Effector CD4-positive, alpha-beta T cell (primary cell): ENCODE measurements at places on chromosomes 2 and 18.

DNA sequence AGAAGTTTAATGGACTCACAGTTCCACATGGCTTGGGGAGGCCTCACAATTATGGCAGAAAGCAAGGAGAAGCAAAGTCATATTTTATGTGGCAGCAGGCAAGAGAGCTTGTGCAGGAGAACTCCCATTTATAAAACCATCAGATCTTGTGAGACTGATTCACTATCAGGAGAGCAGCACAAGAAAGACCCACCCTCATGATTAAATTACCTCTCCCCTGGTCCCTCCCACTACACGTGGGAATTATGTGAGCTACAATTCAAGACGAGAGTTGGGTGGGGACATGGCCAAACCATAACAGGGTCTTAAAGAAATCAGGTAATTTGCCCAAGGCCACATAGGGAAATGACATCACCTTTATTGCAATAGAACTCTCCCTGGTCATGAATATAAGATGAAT, 1073.3 kb upstream of the ACVR2A start:
- DNase-seq, result no peak

DNA sequence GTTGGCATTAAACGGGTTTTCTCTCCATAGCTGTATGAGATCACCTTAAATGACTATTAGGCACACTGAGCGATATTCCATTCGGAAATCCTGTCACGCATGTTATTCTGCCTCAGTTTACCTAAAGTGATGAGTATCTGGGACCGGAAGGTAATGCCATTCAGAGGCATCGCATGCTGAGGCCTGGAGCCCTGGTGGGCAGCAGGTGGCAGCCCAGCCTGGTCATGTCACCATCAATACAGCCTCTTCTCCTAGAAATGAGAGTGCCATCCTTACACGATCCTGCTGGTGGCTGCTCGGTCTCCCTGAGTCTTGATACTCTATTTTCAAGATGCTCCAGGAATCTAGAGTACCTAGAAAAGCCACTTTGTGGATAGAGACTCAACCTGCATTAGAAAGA, 119.8 kb downstream of the EIPR1 start:
- DNase-seq, result no peak

DNA sequence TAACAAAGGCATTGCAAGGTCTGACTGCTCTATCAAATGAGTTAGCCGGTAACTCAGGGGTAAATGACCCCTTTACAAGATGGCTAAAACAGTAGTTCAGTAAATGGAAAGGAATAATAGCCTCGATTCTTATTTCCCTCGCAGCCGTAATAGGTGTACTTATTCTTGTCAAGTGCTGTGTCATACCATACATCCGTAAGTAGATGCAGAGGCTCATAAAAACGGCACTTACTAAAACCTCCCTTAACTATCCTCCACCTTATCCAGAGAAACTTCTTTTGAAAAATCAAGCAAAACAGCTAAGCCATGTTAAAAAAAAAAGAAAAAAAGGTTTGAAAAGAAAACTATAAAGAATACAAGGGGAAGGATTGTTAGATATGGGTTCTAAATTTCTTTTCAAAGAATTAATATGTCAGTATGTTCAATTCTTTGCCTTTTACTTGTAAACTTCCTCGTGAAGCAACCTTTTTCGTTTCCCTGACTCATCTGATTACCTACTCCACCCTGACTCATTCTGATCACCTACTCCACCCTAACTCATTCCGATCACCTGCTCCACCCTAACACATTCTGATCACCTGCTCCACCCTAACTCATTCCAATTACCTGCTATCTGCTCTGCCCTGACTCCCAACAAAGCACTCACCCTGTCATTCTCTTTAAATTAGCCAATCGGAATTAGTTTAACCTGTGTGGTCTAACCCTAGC, 127.5 kb downstream of the SPAG16 start:
- DNase-seq, result no peak

DNA sequence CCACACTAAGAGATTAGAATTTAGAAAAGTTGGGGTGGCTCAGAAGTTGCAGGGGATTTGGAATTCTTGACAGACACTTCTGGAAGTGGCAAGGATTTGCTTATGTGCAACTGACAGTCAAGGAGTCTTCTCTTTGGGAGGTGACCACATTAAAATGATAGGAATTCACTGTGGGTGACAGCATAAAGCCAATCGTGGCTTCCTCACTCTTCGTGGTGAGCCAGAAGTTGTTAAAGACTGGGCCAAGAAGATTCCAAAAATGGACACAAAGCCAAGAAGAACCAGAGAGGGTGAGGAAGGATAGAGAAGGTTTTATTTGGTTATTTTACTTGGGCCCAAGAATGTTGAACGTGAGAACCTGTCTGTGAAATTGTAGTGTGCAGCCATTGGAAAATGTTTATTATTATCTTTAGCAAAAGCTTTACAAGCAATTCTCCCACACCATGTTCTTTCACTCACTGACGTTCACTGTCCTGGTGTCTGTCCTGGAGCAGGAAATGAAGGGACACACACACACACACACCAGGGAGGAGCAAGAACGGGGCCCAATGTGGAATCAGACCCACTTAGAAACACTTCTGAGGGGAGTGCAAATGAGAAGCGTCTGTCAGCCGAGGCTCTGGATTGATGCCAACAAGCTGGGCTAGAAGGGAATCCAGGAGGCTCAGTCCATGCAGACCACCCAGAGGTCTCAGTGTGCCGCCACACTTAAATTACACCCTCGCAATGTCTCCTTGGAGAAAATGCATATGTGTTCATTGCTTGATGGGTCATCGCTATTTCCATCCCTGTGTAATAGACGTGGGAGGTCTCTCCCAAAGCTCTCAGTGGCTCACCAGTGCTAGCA, 37.2 kb downstream of the STEAP3 start:
- no peak for DNase-seq

DNA sequence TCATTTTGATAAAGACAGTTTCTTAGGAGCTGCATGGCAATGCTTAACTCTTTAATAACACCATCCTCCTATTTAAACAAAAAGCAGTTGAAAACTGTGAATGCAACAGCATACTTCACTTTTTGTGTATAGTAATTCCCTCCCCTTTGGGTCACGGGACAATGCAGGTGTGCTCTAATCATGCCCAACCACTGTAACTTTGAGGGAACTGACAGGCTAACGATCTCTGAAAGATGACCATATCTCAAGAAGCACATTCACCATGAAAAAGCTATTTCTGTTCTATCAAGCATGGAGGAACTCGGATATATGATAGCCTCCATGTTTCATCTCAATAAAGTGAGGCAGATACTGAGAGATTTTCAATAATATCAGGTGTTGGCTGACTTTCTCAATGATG, 81.1 kb upstream of the CD226 start:
- no peak for DNase-seq

- no peak for DNase-seq
These were observed 152.9 kb downstream of the LPIN1 start for GRCh38 chr2:11899264-11899818.

- DNase-seq, result no peak
These were observed 153.3 kb upstream of the NOSTRIN start for GRCh38 chr2:168649105-168649504.

DNA sequence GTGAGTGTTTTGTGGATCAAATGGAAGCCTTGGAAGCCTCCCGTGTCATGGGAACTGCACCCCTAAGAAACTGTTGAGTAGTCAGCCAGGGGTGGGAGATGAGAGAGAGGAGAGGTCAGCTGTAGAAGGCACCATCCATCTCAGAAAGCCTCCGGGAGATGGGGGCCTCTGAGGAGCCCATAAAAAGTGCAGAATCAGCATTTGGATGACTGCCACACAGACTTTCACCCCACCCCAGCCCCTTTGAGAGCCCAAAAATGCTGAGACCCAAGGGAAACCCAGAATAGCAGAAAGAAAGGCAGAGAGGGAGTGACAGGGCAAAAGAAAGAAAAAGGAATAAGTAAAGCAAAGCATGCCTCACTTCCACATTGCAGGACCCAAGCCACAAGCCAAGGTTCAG, 443.1 kb upstream of the ZEB2 start:
- DNase-seq, result no peak

GRCh38 chr2:47403609-47404193, 745 bp downstream of the MSH2 start:
- DNase-seq, result no peak

DNA sequence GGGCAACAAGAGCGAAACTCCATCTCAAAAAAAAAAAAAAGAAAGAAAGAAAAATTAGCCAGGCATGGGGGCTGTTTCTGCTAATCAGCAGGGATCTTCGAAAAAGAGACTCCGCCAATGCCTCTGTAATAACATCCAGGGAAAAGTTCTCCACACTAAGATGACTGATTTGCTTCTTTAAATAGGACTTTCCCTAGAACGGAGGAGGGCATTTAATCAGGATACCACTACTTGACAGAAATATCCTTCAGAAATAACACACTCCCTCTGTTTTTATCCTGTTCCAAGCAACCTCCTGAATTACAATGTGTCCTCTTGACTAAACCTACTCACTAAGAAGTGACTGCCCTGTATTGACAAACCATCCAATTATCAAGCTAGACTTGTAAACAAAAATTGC, 21.7 kb downstream of the REV1 start:
- no peak for DNase-seq

- no peak for DNase-seq
These were observed 119.8 kb downstream of the NRP2 start for GRCh38 chr2:205802065-205802464.

DNA sequence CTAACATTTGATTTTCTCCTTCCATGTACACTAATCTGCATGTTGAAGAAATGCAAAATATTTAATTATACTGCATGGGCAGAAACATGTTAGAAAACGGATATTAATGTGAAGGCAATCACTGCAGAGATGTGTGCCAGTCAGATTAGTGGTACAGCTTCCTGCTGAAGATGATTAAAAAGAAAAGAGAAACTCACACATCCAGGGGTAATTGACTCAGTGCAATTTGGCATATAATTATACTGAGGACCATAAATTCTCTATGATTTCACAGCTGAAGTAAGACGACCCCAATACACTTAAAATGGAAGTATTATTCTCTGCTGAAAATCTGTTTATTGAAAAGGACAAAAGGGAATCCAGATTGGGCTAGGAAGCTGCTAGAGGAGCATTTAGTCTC, 243.4 kb downstream of the TGIF1 start:
- no peak for DNase-seq

DNA sequence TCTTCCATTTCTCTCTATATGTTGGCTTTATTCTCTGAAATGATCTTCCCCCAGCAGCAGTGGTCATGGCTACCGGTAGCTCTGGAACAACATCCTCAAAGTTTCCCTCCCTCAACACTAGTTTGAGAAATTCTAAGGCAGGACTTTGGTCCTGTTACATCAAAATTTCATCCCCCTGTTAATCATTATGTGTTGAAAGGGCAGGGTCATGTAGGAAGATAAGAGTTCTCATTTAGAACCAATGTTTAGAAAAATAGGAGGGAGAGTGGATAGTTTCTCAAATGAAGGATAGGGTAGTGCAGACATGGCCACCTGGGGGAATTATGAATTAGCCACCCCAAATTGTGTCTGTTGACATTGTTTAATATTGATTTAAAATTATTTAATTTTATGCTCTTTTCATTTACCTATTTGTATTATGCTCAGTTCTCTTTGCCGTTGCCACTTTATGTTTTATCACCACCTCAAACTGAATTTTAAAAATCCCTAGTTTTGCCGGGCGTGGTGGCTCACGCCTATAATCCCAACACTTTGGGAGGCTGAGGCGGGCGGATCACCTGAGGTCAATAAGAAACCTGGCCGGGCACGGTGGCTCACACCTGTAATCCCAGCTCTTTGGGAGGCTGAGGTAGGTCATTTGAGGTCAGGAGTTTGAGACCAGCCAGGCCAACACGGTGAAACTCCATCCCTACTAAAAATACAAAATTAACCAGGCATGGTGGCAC, 22.3 kb downstream of the EML4 start:
- no peak for DNase-seq

- DNase-seq, result no peak
These were observed 104.2 kb downstream of the LRRC30 start for GRCh38 chr18:7334973-7335568.

- no peak for DNase-seq
These were observed 317.7 kb downstream of the LPIN1 start for GRCh38 chr2:12064153-12064552.

DNA sequence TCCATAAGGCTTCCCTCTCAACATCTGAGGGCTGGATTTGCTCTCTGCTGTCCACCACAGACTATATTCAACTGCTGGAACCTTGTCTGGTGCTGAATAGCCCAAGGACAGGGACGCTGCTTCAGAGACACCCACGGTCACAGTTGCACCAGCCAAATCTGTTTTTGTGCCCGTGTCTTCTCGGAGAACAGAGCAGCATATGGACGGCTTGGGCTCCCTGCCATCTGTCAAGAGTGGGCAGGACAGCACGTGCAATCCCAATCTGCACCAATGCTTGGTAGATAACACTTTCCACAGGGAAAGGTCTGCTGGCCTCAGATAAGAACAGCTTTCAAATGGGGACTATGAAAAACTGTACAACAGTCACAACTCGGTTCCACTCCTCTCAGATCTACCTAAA, 466.1 kb downstream of the TGIF1 start:
- no peak for DNase-seq

GRCh38 chr2:181139831-181140230, 159.4 kb downstream of the UBE2E3 start:
- no peak for DNase-seq

DNA sequence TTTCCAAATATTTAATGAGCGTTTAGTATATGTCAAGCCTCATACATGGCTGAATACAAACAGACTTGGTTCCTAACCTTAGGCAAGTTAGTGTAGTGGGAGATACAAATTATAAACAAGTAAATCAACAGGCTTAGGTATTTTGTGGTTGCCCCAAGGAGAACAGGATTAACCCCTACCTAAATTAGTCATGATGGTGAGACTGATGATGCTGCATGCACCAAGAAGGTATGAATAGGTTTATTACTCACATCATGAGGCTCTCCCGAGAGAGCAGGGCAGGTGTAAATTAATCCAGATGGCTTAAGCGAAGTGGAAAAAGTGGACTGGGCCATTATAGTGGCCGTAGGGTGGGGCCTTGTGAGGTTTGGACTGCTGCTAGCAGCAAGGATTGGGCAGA, 118.1 kb upstream of the GCFC2 start:
- DNase-seq, result no peak

GRCh38 chr18:46072376-46072867, 362 bp upstream of the PSTPIP2 start:
- DNase-seq, result no peak

DNA sequence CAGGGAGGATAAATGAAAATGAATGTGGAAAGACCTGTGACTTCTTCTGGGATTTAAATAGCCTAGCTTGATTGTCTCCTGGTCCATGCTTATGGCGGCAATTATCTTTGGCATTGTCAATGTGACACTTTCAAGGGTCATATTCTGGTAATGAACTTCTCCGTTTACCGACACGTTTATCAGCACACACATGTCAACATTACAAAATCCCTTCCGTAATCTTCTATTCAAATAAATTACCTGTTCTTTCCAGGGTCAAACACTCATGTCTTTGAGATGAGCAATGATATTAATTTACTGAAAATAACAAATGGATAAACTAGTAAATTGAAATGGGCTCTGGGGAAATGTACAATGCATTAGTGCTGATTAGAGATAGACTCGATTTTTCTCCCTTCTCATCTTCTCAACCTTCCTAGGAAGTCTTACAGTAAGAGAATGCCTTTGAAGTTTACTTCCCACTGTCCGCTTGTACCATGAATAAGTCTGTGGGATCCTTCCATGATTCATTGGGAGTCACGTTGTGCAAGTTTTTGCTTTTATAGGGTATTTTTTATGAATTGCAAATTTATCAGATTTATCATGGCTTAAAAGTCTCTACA, 646.3 kb upstream of the LRATD1 start:
- no peak for DNase-seq
